Myocyte (in vitro differentiated cells): ENCODE measurements at places on chromosomes 2 and 18. TPM values are rescaled to one million over a fixed set of nuclear protein-coding genes. Genes with fewer than 3 reads are reported as not detected.

SMAD4 gene
- total RNA-seq: 130 and 132 TPM in 2 replicates

KCNE4 gene
- 27.1 and 27.9 TPM in 2 replicates for total RNA-seq

GTF2A1L gene
- total RNA-seq: 0.57 and 0.80 TPM in 2 replicates

RIT2 gene
- total RNA-seq: not detected in 2 replicates

MFF gene
- 82.2 and 103 TPM in 2 replicates for total RNA-seq

ERICH2 gene
- not detected in 2 replicates for total RNA-seq

ARHGAP25 gene
- total RNA-seq: not detected in 2 replicates

NOSTRIN gene
- total RNA-seq: not detected in 2 replicates

LOXHD1 gene
- total RNA-seq: not detected in 2 replicates

TM4SF20 gene
- total RNA-seq: not detected in 2 replicates

IGFBP5 gene
- total RNA-seq: 15.8 and 23.5 TPM in 2 replicates

RFX8 gene
- 7.1 and 7.6 TPM in 2 replicates for total RNA-seq

FEV gene
- not detected in 2 replicates for total RNA-seq

NEB gene
- 1,133 and 1,145 TPM in 2 replicates for total RNA-seq

SERPINB5 gene
- not detected in 2 replicates for total RNA-seq

TEX44 gene
- total RNA-seq: not detected in 2 replicates

SNORC gene
- total RNA-seq: 1.5 and 2.6 TPM in 2 replicates

GRB14 gene
- 0.43 and 0.52 TPM in 2 replicates for total RNA-seq

CFAP65 gene
- total RNA-seq: 0.05 TPM in 1 of 2 replicates, not detected in the other

EDAR gene
- not detected in 2 replicates for total RNA-seq

ARHGEF4 gene
- total RNA-seq: 0.86 and 1.1 TPM in 2 replicates

BCL2L11 gene
- 23.5 and 36.2 TPM in 2 replicates for total RNA-seq

NEURL3 gene
- total RNA-seq: not detected in 2 replicates

CCDC68 gene
- not detected in 2 replicates for total RNA-seq

HAUS1 gene
- 9.2 and 18.1 TPM in 2 replicates for total RNA-seq

GAL3ST2 gene
- 0.47 TPM in 1 of 2 replicates, not detected in the other for total RNA-seq

CD8B2 gene
- total RNA-seq: not detected in 2 replicates

ASTL gene
- not detected in 2 replicates for total RNA-seq

MAP2 gene
- 0.40 and 1.3 TPM in 2 replicates for total RNA-seq

RGPD3 gene
- 0.16 and 0.64 TPM in 2 replicates for total RNA-seq

NCKAP5 gene
- 0.31 and 0.53 TPM in 2 replicates for total RNA-seq

CHRND gene
- total RNA-seq: 273 and 339 TPM in 2 replicates

HSPE1 gene
- total RNA-seq: 99.7 and 130 TPM in 2 replicates

INHBB gene
- total RNA-seq: 0.27 and 0.36 TPM in 2 replicates

MYOM1 gene
- total RNA-seq: 39.9 and 120 TPM in 2 replicates

CD207 gene
- total RNA-seq: 0.26 TPM in 1 of 2 replicates, not detected in the other

HRH4 gene
- 0.13 and 0.21 TPM in 2 replicates for total RNA-seq

ANKRD62 gene
- not detected in 2 replicates for total RNA-seq

SLC9A4 gene
- total RNA-seq: 0.24 and 0.42 TPM in 2 replicates

RNF125 gene
- total RNA-seq: 1.7 and 2.9 TPM in 2 replicates

BCL11A gene
- 0.11 and 0.57 TPM in 2 replicates for total RNA-seq
